ENCODE measurements at places on chromosomes 16 and 17.

GRCh38 chr16:67542464-67542863, 13.8 kb downstream of the RIPOR1 start:
- peak; percentile 91 for DNase-seq

- no peak for DNase-seq
Observed at GRCh38 chr17:156094-156621, 18.8 kb downstream of the SCGB1C2 start.

DNA sequence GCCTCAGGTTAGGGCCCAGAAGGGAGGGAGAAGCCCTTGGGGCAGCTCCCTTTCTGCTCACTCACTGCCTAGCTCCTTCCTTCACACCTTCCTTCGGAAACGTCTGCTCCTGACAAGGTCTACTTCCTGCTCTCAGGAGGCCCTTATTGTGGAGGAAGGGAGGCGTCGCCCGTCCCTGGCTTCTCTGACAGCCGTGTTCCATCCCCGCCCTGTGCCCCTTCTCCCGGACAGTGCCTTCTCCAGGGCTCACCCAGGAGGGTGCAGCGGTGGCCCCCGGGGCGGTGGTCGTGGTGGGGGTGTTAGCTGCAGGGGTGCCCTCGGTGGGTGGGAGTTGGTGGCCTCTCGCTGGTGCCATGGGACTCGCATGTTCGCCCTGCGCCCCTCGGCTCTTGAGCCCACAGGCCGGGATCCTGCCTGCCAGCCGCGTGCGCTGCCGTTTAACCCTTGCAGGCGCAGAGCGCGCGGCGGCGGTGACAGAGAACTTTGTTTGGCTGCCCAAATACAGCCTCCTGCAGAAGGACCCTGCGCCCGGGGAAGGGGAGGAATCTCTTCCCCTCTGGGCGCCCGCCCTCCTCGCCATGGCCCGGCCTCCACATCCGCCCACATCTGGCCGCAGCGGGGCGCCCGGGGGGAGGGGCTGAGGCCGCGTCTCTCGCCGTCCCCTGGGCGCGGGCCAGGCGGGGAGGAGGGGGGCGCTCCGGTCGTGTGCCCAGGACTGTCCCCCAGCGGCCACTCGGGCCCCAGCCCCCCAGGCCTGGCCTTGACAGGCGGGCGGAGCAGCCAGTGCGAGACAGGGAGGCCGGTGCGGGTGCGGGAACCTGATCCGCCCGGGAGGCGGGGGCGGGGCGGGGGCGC, 231.9 kb downstream of the SEC14L1 start:
- peak; percentile 65 for DNase-seq

DNA sequence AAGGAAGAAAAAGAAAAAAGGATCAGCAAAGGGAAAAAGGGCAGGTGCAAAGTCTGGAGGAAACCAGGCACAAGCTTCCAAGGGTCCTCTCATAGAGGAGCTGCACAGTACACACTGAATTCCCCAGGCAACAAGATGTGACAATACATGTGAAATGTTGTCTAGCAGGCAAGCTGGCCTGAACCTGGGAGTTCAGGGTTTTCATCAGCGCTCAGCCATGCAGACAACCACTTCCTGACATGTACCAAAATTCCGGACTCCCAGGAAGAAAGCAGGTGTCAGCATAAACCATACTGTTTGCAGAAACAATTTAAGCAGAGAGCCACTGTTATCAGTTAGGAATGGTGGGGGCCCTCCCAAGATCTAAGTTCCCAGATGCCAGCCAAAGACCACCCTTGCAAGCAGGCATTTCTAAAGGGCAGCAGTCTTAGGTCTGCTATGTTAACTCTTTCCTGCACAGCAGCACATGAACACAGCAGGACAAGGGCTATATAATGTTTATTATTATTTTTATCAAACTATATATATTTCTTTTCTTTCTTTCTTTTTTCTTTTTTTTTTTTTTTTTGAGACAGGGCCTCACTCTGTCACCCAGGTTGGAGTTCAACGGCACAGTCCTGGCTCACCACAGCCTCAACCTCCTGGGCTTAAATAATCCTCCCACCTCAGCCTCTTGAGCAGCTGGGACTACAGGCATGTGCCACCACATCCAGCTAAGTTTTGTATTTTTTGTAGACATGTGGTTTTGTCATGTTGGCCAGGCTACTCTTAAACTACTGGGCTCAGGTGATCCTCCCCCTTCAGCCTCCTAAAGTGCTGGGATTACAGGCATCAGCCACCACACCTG, 10.1 kb downstream of the TK2 start:
- peak; percentile 75 for DNase-seq

GRCh38 chr16:17724242-17724898, 253.6 kb upstream of the XYLT1 start:
- no peak for DNase-seq

GRCh38 chr16:64290461-64290860, 831.4 kb downstream of the CDH11 start:
- no peak for DNase-seq

DNA sequence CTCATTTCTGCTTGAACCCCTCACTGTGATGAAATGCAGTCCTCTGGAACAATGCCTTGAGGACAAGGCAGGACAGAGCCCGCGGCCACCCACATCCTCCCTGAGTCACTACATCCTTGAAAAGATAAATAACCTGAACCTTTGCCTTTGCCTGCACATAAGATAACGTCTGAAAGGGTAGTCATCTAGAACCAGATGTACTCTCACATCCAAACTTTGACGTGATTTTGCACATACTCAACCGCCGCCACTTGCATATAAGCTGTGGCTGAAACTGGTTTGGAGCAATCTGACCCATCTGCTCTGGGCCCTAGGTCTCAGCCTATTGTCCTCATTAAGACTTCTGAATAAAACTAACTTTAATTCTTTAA, 252.1 kb downstream of the PHKB start:
- peak; percentile 14 for DNase-seq
